ENCODE measurements at places on chromosomes 4 and X. TPM values are rescaled to one million over a fixed set of nuclear protein-coding genes. Genes with fewer than 3 reads are reported as not detected.

The GPR82 gene
- total RNA-seq, result not detected

The PNMA6F gene
- not detected for total RNA-seq

The OPHN1 gene
- total RNA-seq, result 11.8 TPM

The NALF2 gene
- total RNA-seq, result not detected

The GAGE12G gene
- not detected for total RNA-seq

The CUL4B gene
- 32.2 TPM for total RNA-seq

The F11 gene
- total RNA-seq, result not detected

The AWAT2 gene
- total RNA-seq, result not detected

The RPS6KA6 gene
- 3.9 TPM for total RNA-seq

The REELD1 gene
- not detected for total RNA-seq

The ZNF141 gene
- 4.8 TPM for total RNA-seq

The USP11 gene
- 70.0 TPM for total RNA-seq

The TSPAN7 gene
- total RNA-seq, result 0.17 TPM

The C4orf50 gene
- not detected for total RNA-seq

The JADE3 gene
- total RNA-seq, result 3.9 TPM

The ANOS1 gene
- not detected for total RNA-seq

The AMBN gene
- not detected for total RNA-seq

The SSX3 gene
- total RNA-seq, result not detected

The ITIH6 gene
- total RNA-seq, result not detected

The FAM133A gene
- not detected for total RNA-seq

Data from bronchial smooth muscle cell (primary cell).